ENCODE measurements at places on chromosomes 3 and 15.
A peak's percentile ranks its signal among the peaks of the same experiment; 100 is the strongest.

- DNase-seq, result no peak
Observed at GRCh38 chr3:126340596-126340942, 16.6 kb downstream of the KLF15 start.

DNA sequence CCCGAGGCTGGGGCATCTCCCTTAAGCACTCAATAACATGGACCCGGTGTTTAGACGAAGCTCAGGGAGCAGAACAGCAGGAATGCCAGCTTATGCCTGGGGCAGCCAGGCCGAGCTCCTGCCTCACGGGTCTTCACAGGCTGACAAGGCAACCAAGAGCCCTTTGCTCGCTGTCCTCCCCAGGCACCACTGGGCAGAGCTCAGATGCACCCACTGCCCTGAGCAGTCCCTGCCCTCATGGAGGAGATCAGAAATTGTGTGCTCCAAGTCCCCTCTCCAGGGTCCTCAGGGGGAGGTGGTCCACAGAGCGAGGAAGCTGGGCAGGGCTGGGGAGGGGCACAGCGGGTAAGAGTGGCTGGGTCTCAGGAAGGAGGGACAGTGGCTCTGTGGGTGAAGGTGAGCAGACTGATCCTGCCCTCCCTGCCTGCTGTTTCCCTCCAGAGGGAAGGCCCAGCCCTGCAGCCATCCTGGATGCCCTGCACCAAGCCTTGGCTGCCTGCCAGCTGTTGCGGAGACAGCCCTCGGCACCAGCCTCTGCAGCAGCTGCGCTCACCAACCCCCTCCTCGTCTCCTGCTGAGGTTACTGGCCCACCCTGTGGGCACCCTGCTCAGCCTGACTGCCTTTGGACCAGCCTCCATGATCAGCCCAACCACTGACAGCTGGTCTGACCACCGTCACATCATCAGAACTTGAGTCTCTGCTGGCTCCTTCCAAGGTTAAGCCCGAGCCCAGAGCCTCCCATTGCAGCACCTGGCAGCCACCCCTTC, 21.1 kb upstream of the GP9 start:
- DNase-seq, result no peak

DNA sequence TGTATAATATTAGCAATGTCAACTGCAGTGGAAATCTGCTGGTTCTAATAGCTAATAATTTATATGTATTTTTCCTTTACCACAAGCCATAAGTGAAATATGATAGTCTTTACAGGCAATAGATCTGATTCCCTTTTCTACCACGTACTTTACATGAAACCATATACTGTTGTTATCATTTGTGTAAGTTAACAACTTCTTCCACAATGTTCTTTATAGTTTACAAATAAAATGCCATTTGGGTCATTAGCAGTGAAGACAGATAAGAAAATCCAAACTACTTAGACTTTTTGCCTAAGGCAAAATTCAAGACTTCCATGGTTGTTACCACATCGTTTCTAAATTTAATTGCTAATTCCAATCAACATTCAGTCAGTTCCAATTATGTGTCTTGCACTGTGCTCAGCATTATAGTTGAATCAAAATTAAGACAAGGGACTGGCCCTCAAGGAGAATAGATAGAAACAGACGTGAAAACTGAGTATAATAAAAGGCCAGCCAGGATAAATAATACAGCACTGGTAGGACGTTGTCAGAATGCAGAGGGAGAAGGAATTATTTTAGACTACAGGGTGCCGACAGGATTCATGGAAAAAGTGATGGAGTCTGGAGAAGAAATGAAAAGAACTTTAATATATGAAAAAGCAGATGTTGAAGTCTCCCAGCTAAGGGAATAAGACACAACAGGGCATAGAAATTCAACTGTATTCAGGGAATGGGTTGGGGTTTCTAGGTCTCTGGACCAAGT, 249.8 kb downstream of the ALCAM start:
- no peak for DNase-seq

GRCh38 chr3:45932112-45932511, 11.2 kb upstream of the CXCR6 start:
- no peak for DNase-seq

- peak; percentile 41 for DNase-seq
Observed at GRCh38 chr3:51434746-51435327, 43.8 kb downstream of the RBM15B start.

GRCh38 chr3:16927485-16927884, 42.7 kb downstream of the PLCL2 start:
- DNase-seq, result no peak

- no peak for DNase-seq
Observed at GRCh38 chr3:138377804-138378203, 29.4 kb downstream of the MRAS start.

DNA sequence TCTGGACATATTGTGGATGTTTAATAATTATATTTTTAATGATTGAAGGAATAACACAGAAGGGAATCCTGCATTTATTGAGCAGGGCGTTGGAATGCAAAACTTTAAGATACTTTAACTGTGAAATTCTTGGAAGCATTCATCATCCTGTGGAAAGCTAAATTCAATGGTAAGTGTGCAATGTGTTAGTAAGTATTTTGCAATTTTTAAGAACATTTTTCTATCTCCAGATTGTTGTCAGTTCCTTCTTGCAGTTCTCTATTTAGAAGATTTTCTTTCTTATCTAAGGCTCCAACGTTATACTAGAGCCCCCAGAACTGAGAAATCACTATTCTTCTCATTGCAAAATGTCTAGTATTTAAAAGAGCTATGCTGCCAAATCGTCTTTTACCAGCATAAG, 132.2 kb upstream of the TSC22D2 start:
- DNase-seq, result no peak

DNA sequence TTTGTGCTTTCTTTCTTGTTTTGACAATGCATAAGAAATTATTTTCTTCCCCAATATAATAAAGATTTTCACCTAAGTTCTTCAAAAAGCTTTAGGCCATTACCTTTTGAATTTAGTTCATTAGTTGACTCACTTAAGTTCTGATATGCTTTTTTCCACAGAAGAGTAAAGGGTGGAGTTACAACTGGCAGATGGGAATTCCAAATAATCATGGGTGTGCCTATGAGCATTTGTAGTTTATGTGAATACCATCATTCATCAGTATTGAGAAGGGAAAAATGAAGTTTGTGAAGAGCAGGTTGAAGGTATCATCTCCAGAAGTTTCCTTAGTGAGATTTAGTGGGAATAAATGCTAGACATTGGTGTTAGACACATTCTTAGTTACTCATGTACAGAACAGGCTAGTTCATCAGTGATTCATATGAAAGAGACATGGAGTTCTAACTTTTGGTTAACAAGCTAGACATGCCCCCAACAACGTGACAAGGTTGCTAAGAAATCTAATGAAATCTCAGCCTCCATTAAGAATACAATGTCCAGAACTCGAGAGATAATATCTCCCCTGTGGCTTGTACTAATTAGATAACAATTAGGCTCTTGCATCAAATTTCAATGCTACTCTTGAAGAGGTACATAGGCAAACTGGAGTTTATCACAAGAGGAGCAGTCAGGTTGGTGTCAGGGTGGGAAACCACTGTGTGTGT, 16.9 kb upstream of the ALCAM start:
- no peak for DNase-seq

- DNase-seq, result no peak
Observed at GRCh38 chr3:12371525-12372140, 82.8 kb downstream of the PPARG start.

- DNase-seq, result no peak
Observed at GRCh38 chr3:64575211-64575844, 112.5 kb downstream of the ADAMTS9 start.

DNA sequence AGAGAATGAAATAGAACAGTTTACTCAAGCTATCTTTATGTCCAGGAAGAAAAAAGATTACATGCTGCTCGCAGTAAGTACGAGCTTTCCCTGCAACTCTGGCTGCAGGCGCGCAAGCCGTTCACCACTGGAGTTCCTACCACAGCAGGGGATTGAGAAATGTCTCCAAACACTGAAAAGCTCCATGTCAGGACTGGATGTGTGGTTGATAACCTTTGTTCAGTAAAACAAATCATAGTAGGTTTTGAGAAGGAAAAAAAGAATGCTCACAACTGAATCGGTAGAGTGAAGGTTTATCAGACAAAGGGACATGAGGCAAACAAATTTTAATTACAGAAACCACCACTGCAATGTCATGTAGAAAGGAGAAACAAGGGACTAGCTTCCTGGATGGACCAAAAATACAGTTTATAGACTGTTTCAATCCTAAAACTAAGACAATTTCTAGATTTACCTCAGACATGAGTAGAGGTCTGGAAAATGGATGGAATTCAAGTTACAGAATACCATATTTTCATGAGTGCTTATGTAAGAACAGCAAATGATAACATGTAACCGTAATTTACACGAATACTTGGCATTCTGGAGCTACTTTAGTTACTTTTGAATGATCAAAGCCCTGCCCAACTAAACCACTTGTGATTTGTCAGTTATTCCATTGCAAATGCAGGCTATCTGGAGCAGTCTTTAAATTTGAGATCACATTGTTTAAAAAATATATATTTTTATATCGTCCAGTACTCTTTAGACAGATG, 471.1 kb downstream of the SHQ1 start:
- no peak for DNase-seq

All from D721Med (cell line).